ENCODE measurements at places on chromosomes 3 and 15.

DNA sequence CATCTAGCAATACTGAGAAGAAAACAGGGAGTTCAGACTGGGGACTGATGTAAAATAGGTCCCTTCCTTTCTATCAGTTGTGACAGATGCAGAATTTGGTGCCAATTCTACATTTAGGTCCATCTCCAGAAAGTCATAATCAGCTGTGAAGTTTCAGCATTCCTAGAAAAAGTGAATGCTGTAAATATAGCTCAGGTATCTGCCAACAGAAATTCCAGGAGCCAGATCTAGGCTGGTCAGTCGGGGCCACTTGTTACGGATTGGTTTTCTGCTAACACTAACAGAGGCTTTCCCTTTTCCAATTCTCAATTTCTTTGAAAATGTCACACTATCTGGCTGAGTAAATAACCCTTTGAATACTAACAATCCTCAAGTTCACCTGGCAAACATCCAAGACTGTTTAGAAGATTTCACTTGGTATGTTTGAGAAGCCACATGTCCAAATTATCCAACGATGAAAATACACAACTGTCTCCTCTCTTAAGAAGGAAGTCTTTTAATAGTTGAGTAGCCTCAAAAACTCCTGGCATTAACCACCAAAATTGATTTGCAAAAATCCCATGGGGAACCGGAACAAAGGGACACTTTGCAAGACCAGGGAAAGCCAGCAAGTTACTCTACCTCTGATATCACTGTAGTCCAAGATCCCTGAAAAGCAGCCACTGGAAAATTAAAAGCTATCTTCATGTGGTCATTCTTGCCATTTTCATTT is 222.3 kb downstream of the ZMAT3 start:
- DNase-seq = no peak

DNA sequence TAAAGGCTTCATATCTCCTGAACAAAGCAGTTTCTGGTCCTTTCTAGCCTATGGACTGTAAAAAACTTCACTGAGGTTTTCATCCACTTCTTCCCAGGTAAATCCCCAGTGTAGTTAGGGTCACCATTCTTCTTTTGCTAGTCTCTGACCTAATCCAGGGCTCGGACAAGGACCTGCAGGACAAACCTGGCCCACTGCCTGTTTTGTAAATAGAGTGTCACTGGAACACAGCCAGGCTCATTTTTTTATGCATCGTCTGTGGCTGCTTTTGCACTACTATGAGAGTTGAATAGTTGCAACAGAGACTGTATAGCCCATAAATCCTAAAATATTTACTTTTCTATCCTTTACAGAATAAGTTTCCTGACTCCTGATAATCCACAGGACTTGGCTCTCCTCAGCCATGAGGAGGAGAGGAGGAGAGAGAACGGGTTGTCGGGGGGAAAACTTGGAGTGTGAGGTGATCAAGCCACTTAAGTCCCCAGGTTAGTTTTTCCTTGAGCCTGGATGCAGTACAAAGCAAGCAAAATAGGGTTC is 29.0 kb downstream of the CCR3 start:
- no peak for DNase-seq

DNA sequence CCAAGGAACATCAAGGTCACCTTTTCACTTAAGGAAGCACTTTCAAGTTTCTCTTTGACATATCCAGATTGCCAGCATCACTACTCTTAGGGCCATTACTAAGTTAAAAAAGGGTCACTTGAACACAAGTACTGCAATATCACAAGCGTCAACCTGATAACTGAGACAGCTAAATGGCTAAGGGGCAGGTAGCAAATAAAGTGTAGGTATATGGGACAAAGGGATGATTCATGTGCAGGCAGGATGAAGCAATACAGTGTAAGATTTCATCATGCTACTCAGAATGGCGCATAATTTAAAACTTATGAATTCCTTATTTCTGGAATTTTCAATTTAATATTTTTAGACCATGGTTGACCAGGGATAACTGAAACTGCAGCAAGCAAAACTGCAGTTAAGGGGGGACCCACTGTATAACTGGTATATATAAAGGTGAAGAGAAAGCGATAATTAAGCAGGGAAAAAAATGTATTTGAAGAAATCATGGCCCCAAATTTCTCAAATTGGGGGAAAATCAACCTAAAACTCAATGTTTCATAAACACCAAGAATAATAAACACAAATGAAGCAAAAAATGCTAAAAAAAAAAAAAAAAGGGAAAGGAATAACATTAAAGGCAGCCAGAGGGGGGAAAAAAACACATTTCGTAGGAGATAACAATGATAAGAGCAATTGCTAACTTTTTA is 13.1 kb downstream of the CCR1 start:
- DNase-seq = no peak

DNA sequence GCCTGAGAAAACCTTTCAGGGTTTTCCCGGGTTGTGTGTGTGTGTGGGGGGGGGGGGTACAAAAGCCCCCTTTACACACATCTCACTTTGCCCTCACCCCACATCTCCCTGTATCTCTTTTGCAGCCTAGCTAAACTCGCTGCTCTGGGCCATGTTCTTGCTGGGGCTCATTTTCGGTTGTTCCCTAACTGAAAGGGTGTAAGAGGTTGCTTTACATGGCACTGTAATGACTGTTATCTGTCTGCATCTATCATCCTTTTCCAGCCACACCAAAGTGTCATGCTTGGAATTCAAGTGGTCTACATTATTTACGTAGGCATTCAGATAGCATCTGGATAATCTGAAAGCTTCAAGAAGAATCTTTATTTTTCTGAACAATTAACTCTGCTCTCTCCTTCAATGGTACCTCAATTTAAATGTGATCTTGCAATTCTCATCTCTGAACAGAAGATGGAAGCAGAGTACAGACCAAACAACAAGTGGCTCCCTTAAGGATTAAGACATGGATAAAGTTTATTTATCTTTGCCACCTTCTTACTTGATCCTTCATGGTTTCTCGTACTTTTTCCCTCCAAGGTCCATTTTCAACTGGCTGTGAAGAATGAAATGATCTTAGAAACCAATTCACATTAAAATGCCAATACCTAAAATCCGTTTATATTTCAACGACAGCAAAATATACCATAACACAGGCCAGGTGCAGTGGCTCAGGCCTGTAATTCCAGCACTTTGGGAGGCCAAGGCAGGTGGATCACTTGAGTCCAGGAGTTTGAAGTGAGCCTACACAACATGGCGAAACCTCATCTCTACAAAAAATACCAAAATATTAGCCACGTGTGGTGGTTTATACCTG is 34.9 kb downstream of the DCLK3 start:
- no peak for DNase-seq

GRCh38 chr3:188200481-188200880 is 46.5 kb downstream of the LPP start:
- no peak for DNase-seq

DNA sequence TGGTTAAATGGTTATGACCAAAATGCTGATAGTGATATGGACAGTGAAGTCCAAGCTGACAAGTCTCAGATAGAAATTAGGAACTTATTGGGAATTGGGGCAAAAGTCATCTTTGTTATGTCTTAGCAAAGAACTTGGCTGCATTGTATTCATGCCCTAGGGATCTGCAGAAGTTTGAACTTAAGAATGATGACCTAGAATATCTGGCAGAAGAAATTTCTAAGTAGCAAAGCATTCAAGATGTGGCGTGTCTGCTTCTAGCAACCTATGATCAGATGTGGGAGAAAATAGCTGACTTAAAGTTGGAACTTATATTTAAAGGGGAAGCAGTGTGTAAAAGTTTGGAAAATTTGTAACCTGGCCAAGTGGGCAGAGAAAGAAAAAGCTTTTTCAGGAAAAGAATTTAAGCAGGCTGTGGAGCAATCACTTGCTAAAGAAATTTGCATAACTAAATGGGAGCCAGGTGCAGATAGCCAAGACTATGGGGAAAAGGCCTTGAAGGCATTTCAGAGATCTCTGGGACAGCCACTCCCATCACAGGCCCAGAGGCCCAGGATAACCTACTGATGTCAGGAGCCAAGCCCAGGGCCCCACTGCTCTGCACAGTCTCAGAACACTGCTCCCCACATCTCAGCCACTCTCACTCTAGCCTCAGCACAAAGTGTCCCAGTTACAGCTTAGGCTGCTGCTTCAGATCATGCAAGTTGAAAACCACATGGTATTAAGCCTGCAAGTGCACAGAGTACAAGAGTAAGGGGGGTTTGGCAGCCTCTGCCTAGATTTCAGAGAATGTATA is 147.8 kb upstream of the TGFBR2 start:
- no peak for DNase-seq

- no peak for DNase-seq
Observed at GRCh38 chr3:108472001-108472591, 38.3 kb downstream of the MYH15 start.

DNA sequence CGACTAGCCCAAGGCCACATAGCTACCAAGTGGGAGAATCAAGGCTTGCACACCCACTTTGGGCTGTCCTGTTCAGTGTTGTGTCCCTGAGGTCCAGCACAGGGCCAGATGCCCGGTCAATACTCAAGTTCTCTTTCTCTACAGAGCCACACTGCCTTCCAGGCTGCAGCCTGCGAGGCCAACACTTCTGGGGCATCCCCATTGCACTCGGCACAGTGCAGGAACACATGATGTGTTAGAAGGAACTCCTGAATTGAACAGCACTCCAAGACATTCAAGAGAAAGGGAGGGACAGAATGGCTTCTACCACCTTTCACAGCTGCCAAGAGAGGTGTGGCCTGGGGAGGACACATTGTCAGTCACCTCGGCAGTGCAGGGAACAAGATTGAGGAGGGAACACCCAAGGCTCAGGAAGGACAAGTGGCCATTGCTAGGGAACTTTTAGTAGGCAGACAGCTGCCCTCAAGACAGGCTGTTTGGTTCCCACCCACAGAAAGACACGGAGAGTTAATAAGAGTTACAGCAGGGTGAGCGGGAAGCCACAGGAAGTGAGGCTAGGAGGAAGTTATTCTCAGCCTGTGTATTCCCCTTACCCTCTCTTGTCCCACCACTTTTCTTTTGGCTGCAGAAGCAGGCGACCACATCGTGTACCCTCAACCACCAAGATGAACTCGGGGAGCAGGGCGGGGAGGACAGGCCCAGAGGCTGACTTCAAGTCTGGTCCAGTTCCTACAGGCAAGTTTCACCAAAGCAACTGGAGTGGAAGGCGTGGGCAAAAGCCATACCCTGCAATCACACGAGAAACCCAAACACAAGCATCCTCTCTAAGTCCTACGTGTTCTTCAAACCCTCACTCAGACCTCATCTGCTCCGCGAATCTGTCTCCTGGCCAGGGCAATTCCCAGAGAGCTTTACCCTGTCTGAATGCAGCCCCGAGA is 69.4 kb downstream of the SRGAP3 start:
- DNase-seq = no peak

- DNase-seq = no peak
Observed at GRCh38 chr3:30578986-30579579, 27.3 kb upstream of the TGFBR2 start.

DNA sequence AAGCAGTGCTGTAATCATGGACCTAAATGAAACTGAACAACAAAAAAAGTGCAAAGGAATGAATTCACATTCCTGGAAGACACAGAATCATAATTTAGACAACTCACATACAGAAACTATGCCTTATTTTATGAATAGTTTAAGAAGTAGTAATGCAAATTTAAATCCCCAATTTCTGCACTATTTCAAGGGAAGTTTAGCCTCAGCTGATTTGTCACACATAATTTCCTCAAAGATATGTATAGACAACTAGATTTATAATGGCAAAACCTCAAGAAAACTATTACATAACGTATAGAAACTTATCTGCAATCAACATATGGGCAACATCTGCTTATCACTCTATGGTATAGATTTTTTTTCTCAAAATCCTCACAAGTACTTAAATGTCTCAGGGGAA is 7.8 kb upstream of the PTX3 start:
- no peak for DNase-seq

DNA sequence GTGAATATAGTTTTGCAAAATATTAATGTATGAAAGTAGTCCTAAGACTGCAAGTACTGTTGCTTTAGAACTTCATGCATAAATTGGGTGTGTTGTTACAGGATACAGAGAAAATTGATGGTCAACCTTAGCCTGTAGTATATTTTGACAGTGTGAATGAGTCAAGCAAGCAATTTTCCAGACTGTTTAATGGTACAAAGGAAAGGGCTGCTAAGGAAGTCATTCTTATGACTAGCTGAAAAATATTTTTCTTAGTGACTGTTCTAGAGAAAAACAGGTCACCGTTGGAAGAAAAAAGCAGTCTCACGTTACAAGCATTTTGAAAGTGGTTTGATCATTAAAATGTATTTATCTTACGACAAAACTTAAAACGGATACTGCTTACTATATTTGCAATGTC is 49.2 kb downstream of the MBNL1 start:
- DNase-seq = no peak

DNA sequence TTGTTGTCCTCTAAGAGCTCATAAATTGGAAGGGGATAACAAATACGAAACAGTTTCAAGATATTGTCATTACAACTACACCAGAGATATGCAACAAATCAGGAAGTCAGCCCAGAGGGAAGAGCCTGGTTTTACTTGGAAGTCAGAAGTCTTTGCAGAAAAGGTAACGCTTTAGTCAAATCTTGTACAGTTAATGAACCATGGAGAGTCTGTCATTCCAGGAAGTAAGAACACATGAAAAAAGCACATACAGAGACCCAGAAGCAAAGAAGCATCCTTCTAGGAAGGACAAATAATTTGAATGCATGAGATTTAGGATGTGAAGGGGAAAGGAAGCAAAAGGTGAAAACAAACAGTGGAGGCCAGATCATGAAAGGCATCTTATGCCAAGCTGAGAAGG is 19.6 kb downstream of the DYNC1LI1 start:
- no peak for DNase-seq

- DNase-seq = no peak
Observed at GRCh38 chr15:68506071-68506470, 72.7 kb upstream of the CORO2B start.

DNA sequence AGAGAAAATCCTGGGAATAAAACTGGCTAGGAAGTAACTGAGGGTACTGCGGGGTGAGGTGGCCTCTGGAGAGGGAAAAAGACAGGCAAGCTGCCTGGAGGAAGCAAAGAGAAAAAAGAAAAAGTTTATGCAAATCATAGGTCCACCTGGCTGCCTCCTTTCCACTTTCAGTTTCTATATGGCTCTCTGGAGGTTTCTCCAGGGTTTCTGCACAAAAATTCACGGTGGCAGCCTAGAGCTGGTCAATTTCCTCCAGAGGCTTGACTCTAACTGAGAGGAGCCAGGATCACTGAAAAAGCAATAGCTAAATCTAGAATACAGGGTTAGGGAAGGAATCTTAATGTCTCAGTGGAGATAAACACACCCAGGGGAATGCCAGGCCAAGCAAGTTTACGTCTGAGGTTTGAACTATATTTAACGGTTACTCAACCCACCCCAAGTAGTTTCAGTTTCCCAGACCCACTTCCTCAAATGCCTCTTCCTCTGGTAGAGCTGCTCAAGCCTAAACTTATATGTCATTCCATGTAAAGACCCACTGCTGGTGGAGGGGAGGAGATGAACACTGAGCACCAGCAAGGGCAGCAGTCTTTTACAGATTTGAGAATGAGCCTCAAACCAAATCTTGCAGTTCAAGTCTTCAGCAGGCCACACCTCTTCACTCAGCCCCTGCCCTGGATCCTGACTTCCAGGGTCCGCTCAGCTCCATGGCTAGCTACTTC is 5.7 kb downstream of the LYSMD2 start:
- DNase-seq = no peak

- no peak for DNase-seq
Observed at GRCh38 chr3:179391906-179392305, 44.4 kb downstream of the MFN1 start.

- no peak for DNase-seq
Observed at GRCh38 chr15:56866803-56867202, 51.6 kb upstream of the TCF12 start.
